ENCODE measurements at places on chromosomes 6 and 20. TPM values are rescaled to one million over a fixed set of nuclear protein-coding genes. Genes with fewer than 3 reads are reported as not detected.

The NKX2-2 gene
- 6.6 TPM for total RNA-seq

The MDFI gene
- 40.6 TPM for total RNA-seq

The BTNL2 gene
- not detected for total RNA-seq

The ACAT2 gene
- total RNA-seq, result 69.6 TPM

The MCHR2 gene
- total RNA-seq, result 0.20 TPM

The PIGU gene
- total RNA-seq, result 21.7 TPM

The ZBTB12 gene
- total RNA-seq, result 7.8 TPM

The OR2J3 gene
- total RNA-seq, result 0.11 TPM

The SCRT2 gene
- 0.66 TPM for total RNA-seq

Data from spinal cord (tissue), 10 donors.